NCI-H460 (cell line): ENCODE measurements at places on chromosomes 1 and 21. TPM values are rescaled to one million over a fixed set of nuclear protein-coding genes. Genes with fewer than 3 reads are reported as not detected.

DNA sequence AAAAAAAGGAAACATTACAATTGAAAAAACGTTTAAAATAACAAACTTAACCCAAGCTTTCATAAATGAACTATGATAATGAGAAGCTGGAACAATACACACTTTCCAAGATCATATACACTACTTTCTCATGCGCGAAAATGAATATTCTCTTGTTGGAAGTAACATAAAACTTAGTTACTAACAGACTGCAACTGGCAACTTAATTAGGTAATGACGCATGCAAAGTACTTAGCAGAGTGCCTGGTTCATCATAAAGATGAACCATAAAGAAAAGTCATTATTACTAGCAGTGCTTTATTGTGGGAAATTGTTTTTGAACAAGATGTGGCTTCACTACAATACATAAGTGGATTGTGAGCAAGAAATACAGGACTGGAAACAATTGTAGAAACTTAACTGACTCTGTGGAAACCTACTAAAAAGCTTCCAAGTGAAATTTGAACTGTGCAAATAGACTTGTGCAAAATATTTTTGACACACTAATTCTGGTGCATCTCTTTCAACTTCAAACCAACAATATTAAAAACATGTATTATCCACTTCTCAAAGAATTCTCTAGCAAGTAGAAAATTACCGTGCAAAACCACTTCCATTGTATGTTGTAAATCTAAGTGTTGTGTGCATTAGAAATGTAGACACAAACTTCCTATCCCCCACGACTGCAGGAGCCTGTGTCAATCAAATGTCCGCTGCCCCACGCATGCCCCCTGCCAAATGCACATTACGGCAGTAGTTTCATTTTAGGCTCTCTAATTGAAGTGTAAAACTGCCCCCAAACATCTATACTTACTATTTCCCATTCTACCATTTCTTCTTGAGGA, 2.0 kb downstream of the ARHGAP29 start:
- no peak for DNase-seq

- no peak for DNase-seq
These were observed 21.9 kb downstream of the UBE2Q1 start for GRCh38 chr1:154536570-154536969.

DNA sequence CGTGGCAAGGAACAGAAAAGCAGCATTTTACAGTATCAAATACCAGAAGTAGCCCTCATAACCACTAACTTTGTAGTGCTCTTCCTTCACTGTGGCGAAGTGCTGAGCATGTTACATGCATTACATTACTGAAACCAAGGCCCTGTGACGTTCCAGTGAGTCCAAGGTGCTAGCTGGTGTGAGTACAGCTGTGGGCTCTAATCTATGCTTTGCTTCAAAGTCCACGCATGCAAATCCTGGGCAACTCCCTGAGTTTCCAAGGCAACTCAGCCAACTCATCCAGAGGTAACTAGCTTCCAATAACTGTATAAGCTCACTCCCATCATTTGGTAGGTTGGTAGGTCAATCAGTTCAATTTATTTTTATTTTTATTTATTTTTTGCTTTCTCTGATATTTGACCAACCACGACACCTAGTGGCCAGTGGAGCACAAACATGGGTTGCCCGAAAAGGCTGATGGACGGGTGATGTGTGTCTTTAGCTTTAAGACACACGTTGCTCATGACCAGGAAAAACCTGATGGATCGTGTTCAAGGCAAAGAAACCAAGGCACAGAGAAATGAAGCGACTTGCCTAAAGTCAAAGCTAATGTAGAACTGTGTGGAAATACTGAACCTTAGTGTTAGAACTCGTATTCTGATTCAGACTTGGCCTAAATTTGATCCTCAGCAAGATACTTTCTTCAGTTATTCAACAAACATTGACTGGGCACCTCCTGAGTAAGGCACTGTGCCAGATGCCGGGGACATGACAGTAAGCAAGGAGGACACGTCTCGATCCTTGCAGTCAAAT, 73.0 kb downstream of the GNG12 start:
- DNase-seq = peak; percentile 62

GRCh38 chr1:11042995-11043874, 3.8 kb downstream of the MASP2 start:
- no peak for DNase-seq

DNA sequence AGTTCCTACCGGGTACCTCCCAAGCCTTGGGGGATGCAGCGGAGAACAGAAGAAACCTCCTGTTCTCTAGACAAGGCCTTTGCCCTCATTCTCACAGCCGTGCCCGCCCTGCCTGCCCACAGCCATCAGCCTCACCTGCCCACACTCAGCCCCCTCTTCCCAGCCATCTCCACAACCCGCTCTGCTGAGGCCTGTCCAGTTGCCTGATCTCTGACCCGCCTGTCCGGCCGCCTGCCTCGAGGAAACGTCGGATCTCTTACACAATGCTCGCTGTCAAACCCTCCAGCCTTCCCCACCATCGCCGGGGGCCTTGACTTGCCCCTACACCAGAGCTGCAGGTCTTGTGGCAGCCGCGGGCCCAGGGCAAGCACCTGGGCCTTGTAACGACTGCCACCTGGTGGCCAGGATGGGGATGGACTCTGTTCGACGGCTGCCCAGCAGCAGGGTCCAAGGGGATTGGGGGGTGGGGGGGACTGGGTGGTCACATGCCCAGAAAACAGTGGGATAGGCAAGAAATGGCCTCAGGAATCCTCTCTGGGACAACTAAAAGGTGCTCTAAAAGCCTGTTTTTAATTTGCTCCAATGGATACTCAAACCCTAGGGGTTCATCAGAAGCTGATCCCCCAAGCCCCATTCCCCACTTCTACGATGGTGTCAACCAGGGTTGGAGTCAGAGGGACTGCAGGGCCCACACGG, 31.0 kb downstream of the SLC45A1 start:
- DNase-seq = peak; percentile 43

- DNase-seq = no peak
These were observed 4.0 kb upstream of the NKAIN1 start for GRCh38 chr1:31243501-31244286.

DNA sequence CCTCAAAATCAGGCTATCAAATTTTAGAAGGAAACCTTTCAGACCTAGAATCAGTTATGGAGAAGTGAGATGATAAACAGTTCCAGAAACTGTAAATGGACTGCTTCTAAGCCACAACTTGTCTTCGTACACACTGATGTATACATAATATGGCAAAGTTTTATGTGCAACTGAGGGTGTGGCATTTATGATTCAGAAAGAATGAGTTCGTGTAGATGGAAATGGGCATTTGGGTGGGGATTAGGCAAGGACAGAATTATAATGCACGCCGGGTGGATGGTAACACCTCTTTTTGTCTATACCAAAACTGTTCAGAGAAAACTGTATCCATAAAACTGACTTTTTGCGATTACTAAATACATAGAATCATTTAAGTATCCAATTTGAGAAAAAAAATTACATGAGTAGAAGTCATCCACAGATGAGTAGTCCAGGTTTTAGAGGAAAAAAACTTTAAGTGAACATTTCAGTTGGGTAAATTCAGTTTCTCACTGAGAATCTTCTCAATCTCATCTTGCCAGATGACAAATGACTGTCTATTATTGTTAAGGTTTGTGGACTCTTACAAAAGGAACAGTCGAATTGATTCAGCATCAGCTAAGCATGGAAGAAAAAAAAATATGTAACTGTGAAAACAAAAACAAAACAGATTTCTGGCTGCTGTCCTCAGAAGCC, 22.5 kb downstream of the ERRFI1 start:
- no peak for DNase-seq

DNA sequence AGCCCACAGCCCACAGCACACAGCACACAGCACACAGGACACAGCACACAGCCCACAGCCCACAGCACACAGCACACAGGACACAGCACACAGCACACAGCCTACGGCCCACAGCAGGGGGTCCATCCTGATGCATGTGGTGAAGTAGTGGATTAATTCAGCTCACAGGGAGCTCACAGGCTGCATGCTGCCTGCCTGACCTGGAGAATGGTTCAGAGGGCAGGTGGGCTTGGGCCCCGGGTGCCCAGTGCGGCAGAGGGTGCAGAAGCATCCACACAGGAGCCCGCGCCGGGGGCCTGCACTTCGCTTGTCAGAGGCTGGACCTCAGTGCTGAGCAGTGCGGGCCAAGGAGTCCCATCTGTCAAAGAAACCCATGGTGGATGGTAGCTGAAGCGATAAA, 21.1 kb upstream of the AJAP1 start:
- DNase-seq = no peak

The ADGRL2 gene
- total RNA-seq = 13.5 and 15.3 TPM in 2 replicates

The TRIM62 gene
- total RNA-seq = 0.37 and 0.95 TPM in 2 replicates

The RASSF5 gene
- total RNA-seq = 0.06 and 0.17 TPM in 2 replicates

The ZBED6 gene
- 21.4 and 22.8 TPM in 2 replicates for total RNA-seq

The PPIAL4G gene
- not detected in 2 replicates for total RNA-seq
